ENCODE measurements at places on chromosomes 16 and 17.

DNA sequence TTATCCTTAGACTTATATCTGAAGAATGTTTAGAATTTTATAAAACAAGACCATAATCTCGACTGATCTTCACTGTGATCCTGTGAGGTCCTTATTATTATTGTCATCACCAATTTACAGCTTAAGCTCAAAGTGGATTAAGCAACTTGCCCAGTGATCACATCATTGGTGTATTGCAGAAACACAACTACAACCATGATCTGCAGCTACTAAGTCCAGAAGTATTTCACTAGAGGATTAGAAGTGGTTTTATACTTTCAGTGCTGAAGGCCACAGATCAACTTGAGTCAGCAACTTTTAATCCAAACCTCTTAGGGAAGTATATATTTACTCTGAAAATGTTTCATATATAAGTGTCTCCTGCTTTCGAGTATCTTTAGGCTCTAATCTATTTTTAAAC is 624.3 kb upstream of the SOX9 start:
- DNase-seq, result no peak

DNA sequence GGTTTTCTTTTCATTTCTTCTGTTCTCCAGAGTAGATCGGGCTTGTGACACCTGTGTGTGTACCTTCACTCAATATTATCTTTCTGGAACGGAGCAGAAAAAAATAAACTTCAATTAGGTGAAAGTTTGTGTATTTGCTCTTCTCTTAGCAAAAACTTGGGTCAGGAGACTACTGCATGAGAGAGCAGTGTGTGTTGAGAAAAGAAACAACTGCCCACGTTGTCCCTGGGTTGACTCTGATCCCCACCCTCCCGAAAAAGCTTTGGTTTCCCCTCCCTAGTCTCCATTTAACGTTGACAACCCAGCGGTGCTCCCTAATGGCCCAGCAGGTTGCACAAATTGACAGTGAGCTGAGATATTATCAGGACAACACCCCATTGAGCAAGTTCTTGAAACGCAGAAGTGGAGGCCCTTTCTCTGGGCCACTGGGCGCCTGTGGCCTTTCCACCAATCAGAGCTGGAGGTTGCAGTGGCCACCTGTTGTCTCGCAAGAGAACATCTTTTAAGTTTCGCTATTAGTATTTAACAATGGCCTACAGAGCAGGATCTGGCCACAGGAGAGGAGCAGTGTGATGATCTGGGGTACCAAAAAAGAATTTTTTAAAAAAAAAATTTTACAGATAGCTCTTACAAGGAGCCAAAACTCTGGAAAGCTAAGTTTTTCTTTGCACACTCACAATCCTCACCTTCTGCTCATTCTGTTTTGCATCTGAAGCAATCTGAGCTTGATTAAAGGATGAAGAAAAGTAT is 1.5 kb upstream of the TOX3 start:
- DNase-seq, result no peak

GRCh38 chr17:34401165-34401564 is 38.1 kb upstream of the CCL1 start:
- no peak for DNase-seq

- DNase-seq, result no peak
Measured at GRCh38 chr16:87918338-87918737, 18.0 kb downstream of the CA5A start.

GRCh38 chr16:68754084-68754792 is 17.1 kb downstream of the CDH1 start:
- DNase-seq, result no peak
